Ammon's horn (tissue), 1 donor: ENCODE measurements at places on chromosomes 1 and 21.

- no peak for DNase-seq
Observed at GRCh38 chr1:228292609-228292911, 84.7 kb downstream of the OBSCN start.

DNA sequence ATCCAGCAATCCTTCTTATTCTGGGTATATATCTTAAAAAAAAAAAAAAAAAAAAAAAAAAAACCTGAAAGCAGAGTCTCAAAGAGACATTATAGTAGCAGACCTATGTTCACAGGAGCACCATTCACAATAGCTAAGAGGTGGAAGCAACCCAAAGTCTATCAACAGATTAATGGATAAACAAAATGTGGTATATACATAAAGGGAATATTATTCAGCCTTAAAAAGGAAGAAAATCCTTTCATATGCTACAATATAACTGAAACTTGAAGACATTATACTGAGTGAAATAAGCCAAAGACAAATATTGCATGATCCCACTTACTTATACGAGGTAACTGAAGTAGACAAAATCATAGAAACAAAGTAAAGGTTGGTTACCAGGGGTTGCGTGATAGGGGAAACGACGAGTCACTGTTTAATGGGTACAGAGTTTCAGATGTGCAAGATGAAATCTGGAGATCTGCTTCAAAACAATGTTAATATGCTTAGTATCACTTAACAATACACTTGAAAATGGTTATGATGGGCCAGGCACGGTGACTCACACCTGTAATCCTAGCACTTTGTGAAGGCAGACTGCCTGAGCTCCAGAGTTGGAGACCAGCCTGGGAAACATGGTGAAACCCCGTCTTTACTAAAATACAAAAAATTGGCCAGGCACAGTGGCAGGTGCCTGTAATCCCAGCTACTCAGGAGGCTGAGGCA is 29.5 kb downstream of the PIK3R3 start:
- no peak for DNase-seq

GRCh38 chr1:221783936-221784335 is 42.0 kb upstream of the DUSP10 start:
- no peak for DNase-seq

DNA sequence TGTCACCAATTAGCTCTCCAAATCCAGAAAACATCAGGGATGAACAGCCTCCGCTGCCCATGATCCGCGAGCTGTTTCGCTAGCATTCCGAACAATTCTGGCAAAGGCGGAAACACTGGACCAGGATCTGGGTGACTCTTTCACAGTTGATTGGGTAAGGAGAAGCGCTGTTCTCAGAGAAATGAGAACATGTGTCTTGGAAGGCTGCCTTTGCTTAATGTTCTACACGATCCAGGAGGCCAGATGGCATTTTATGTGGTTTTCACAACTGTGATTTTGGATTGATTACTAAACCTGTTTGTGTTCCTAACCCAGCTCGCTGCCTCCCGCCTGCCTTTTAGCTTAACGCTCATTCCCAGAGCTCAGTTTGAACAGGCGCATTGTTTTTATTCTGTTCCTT is 144.0 kb downstream of the KIF26B start:
- DNase-seq: peak; percentile 67

DNA sequence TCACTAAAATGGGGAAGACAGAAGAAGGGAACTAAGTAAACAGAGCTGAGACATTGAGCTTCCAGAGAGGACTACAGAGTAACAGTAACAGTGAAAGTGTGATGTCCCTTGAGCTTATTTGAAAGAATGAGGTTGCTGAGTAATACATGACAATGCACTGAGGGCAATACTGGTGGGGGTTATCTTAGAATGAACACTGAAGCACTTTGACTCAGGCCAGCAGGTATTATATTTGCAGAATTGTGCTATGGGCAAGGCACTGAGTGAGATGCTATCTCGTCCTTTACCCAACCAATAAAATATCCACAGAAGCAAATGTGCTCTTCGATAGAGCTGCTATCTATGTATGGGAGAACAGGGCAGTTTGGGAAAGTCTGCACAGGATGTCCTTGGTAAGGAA is 133.2 kb downstream of the DISP1 start:
- no peak for DNase-seq

DNA sequence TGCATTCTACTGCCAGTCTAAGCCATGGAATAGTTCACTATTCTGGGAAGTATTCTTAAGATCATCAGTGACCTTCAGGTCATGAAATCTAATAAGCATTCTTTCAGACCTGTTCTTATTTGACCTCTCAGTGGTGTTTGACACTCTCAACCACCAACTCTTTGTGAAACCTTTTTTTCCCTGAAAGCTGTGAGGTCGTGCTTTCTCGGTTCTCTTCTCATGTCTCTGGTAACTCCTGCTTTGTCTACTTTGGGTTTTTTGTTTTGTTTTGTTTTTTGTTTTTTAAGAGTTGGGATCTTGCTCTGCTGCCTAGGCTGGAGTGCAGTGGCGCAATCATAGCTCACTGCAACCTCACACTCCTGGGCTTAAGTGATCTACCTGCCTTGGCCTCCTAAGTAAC is 56.3 kb downstream of the POU2F1 start:
- no peak for DNase-seq

DNA sequence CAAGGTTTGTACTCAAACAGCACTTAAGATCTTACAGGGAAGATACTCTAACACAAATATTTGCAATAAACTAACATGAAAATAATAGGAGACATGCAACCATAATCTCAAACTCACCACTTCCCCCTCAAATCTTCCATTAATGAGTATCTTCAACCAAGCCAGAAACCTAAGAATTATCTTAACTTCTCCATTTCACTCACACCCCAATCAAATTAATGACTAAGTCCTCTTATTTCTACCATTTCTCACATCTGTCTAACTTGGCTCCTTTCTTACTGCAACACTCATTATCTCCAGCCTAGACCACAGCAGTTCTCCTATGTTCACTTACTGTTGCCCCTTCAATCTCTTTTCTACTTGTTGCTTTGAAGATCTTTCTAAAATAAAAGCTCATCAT is 10.4 kb downstream of the RBBP5 start:
- no peak for DNase-seq

GRCh38 chr1:170694172-170694926 is 30.4 kb downstream of the PRRX1 start:
- DNase-seq: no peak

DNA sequence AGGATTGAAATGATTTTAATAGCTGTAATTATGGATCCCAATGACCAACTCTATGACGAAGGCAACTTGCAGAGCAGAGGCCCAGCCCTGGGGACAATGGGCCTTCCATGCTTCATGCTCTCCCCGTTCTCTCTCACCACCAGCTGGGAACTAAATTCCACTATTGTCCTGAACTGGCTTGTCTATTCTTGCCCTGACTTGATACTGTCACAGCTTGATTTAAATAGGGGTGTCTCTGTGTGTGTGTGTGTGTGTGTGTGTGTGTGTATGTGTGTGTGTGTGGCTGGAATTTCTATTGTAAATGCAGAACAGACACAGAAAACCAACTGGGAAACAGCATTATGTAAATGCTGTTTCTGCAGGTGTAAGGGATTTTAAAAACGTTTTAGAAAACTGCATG is 57.0 kb downstream of the SLC22A15 start:
- DNase-seq: peak; percentile 93

GRCh38 chr1:218930472-218931241 is 243.0 kb upstream of the LYPLAL1 start:
- no peak for DNase-seq

- DNase-seq: no peak
Observed at GRCh38 chr1:54849219-54850068, 37.6 kb downstream of the DHCR24 start.

DNA sequence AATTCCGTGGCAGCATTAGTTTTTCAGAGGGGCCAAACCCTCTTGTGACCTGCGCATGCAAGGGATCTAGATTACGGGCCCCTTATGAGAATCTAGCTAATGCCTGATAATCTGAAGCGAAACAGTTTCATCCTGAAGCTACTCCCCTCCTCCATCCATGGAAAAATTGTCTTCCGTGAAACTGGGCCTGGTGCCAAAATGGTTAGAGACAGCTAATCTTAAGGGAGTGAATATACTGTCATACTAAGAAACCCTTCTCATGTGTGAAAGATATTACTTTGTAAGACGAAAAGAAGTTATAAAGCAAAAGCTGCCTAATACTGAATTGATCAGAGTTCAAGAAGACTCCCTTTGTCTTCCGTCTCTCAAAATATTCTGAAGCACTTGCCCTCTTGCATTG is 166.3 kb downstream of the DUSP10 start:
- no peak for DNase-seq

DNA sequence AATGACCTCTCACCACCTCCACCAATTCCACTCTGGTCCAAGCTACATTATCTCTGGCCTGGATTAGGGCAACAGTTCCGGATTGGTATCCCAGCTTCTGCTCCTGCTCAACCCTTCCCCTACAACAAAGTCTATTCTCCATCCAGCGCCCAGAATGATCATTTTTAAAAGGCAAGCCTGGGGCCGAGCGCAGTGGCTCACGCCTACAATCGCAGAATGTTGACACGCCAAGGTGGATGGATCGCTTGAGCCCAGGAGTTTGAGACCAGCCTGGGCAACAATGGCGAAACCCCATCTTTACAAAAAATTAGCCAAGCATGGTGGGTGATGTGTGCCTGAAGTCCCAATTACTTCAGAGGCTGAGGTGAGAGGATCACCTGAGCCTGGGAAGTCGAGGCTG is 2.2 kb downstream of the LYST start:
- no peak for DNase-seq

GRCh38 chr1:6329396-6329795 is 64.2 kb downstream of the ACOT7 start:
- no peak for DNase-seq

- DNase-seq: no peak
Observed at GRCh38 chr1:177926201-177926600, 43.7 kb downstream of the SEC16B start.

DNA sequence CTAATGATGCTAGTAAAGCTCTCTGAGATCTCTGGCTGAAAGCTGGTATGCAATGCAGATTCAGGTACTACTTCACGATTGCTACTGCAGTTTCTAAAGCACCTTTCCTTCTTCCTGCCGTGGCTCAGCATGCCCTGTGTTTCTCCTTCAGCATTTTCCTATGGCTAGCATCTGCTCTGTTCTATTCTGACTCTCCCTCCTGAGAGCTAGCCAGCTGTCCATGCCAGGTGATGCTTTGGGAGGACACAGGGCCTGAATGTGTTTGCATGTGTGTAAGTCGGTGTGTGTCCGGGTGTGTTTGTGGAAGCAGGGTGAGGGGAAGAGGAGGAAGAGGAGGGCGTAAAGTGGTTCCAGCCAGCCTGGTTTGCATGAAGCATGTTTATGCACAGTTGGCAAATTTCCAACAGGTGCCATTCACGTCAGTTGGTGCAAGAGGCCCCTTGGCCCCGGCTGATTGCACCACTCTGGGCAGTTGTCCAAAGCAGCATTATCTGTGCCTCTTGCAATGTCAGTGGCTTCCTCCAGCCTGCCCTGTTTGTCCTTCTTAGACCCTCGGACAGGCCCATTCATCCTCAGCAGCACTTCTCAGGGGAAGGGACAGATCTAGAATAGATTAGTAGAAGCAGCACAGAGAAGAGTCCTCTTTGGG is 433.3 kb downstream of the DISC1 start:
- no peak for DNase-seq

DNA sequence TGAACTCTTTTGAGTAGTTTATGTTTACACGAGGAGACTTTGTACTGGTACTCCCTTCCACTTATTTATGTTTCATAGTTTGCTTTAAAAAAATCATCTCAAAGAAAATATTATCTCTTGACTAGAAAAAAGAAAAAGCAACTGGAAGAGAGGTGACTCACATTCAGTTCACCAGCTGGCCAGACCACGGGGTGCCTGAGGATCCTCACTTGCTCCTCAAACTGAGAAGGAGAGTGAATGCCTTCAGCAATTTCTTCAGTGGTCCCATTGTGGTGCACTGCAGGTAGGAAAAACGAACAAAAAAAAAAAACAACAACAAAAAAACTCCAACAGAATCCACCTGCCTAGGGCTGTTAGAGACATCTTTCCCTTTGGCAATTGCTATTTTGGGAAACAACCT is 102.9 kb downstream of the PTPRC start:
- no peak for DNase-seq

DNA sequence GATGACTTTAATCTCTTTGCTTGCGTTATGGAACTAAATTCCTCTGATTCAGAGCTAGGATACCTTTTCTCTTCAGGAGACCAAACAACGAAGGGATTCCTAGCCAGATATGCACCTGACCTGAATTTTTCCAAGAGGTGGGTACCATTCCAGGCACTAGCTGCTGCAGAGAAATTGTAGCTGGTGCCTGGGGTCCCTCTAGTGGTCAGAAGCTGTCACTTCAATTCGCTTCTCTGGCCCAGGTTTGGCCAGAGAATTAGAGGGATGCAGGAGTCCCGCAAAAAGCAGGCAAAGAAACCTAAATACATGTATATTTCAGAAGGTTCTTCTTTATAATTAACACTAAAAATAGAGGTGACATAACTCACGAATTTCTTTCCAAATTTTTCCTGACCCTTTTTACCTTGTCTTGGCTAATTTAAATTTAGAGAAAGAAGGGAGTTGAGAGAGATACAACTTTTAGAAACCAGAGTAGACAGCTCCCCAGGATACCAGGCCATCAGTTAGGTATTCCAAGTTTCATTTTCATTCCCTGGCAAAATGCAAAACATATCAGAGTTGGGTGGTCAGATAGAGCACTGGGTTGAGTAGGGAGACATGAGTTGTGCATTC is 9.6 kb downstream of the ACKR1 start:
- peak; percentile 71 for DNase-seq

GRCh38 chr21:36159356-36159921 is 2.8 kb downstream of the DOP1B start:
- DNase-seq: no peak

DNA sequence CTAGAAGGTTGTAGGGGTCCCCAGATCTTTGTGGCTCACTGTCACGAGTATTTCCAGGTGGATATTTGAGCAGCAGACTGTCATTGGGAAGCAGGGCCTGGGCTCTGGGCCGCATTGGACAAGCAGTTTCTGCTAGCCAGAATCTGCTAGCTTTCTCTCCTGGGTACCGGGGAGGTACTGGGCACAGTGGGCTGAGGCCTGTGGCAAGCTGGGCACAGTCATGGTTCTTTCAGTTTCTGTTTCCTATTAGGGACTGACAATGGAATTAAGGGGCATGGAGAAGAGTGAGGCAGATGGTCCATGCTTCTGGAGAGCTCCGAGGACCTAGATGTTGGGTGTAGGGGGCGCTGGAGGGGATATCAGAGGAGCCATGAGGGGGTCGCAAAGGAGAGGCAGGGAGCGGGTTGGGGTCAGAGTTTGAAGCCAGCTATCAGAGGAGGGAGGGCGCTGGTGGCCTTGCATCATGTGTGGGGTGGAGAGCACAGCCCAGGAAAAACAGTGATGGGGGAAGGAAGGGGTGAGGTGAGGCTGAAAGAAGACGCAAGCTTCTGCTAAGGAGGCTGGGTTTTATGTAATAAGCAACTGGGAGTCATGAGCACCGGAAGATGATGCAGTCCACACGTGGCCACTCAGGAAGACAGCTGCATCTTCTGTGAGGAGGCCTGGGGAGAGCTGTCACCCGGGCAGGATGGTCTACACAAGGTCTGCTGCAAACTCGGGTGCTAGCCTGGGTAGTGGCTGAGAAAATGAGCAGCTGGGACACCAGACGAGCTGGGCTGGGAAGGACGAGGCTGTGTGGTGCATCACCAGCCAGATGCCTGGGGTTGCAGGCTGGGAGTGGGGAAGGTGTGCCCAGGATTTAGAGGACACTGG is 72.7 kb downstream of the IER5 start:
- no peak for DNase-seq

- DNase-seq: peak; percentile 34
Observed at GRCh38 chr1:208185801-208186231, 58.4 kb downstream of the PLXNA2 start.

- DNase-seq: no peak
Observed at GRCh38 chr1:174060090-174060489, 37.9 kb upstream of the RC3H1 start.

- DNase-seq: no peak
Observed at GRCh38 chr1:97660431-97661105, 260.3 kb downstream of the DPYD start.
